Glutamatergic neuron (in vitro differentiated cells): ENCODE measurements at places on chromosomes 2 and 18. TPM values are rescaled to one million over a fixed set of nuclear protein-coding genes. Genes with fewer than 3 reads are reported as not detected.

Gene KIF3C
- 210 TPM for total RNA-seq

Gene PID1
- 5.3 TPM for total RNA-seq

Gene DUSP19
- 1.6 TPM for total RNA-seq

Gene CYRIA
- total RNA-seq = 19.3 TPM

Gene DYNAP
- not detected for total RNA-seq

Gene YES1
- 17.1 TPM for total RNA-seq

Gene KCNG2
- 1.6 TPM for total RNA-seq

Gene PECR
- total RNA-seq = 33.0 TPM

Gene LBX2
- 0.96 TPM for total RNA-seq

Gene FMNL2
- total RNA-seq = 166 TPM

Gene KIF1A
- total RNA-seq = 439 TPM

Gene BMP10
- not detected for total RNA-seq

Gene CXCR1
- not detected for total RNA-seq

Gene WDR35
- total RNA-seq = 6.4 TPM

Gene SIX3
- 0.86 TPM for total RNA-seq

Gene SPC25
- 7.1 TPM for total RNA-seq

Gene CMPK2
- 0.81 TPM for total RNA-seq

Gene FASTKD2
- 24.7 TPM for total RNA-seq

Gene ALLC
- not detected for total RNA-seq

Gene RAB6C
- total RNA-seq = 0.25 TPM

Gene BUB1
- 10.0 TPM for total RNA-seq

Gene TTC21B
- total RNA-seq = 46.2 TPM

Gene CGREF1
- total RNA-seq = 1.3 TPM

Gene PLA2R1
- total RNA-seq = 0.34 TPM

Gene ALK
- total RNA-seq = 9.6 TPM

Gene GGCX
- 49.6 TPM for total RNA-seq

Gene LCT
- not detected for total RNA-seq

Gene TSPYL6
- total RNA-seq = 0.27 TPM

Gene C2orf78
- total RNA-seq = not detected

Gene HOXD10
- total RNA-seq = not detected

Gene TMEM169
- 166 TPM for total RNA-seq

Gene STARD6
- total RNA-seq = not detected

Gene GCKR
- 0.61 TPM for total RNA-seq
